ENCODE measurements at places on chromosomes 1 and 21. TPM values are rescaled to one million over a fixed set of nuclear protein-coding genes. Genes with fewer than 3 reads are reported as not detected.

Gene ZNF695
- 0.74 TPM for total RNA-seq

Gene CXADR
- total RNA-seq = 127 TPM

- no peak for DNase-seq
- no peak overlapping the region for H3K27ac ChIP-seq
- H3K4me1 ChIP-seq = no peaks in the 10 kb centered on the region
- no peak overlapping the region for H3K4me3 ChIP-seq
- H3K36me3 ChIP-seq = no peaks in the 10 kb centered on the region
- H3K27me3 ChIP-seq = no peaks in the 10 kb centered on the region
Measured at GRCh38 chr1:159429074-159429861, 2.7 kb upstream of the OR10J4 start.

DNA sequence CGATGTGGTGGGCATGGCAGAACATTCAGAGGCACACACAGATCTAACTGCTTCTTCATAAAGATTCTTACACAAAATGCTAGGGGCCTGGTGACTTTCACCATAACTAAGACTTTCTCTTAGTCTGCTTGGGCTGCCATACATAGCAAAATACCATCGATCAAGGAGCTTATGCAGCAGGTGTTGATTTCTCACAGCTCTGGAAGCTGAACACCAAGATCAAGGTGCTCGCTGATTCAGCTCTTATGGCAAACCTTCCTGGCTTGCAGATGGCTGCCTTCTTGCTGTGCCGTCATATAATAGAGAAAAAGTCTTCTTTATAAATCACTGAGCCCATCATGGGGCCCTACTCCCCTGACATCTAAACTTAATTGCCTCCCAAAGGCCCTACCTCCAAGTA, 487.3 kb downstream of the AJAP1 start:
- no peak for DNase-seq
- H3K4me1 ChIP-seq = no peaks in the 10 kb centered on the region
- peaks cover 12% of the 10 kb centered on the region for H3K27me3 ChIP-seq
- H3K36me3 ChIP-seq = no peaks in the 10 kb centered on the region

GRCh38 chr1:101167891-101168290, 68.9 kb upstream of the S1PR1 start:
- H3K4me1 ChIP-seq = no peaks in the 10 kb centered on the region
- no peaks in the 10 kb centered on the region for H3K36me3 ChIP-seq
- no peak overlapping the region for H3K27ac ChIP-seq
- no peak for DNase-seq
- H3K4me3 ChIP-seq = no peak overlapping the region

- DNase-seq = no peak
- H3K27me3 ChIP-seq = no peaks in the 10 kb centered on the region
- no peaks in the 10 kb centered on the region for H3K4me1 ChIP-seq
- H3K4me3 ChIP-seq = no peak overlapping the region
- H3K27ac ChIP-seq = no peak overlapping the region
- no peaks in the 10 kb centered on the region for H3K36me3 ChIP-seq
Measured at GRCh38 chr1:56034222-56034621, 545.1 kb downstream of the PLPP3 start.

DNA sequence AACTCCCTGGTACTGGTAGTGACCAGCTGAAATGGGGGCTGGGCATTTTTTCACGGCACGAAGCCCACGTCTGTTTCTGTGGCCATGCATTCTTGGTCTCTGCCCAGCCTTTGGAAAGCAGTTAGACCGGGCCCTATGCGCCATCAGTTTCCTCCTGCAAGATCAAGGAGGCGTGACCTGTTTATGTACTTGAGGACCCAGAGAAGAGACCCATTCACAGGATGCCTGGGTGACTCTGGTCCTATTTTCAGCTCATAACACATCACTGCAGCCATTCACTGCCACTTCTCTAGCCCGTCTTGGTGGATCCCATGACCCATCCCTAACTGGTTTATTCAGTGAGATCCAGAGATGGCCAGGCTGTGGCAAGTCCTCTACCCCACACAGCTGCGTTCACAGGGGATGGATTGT, 70.4 kb downstream of the SPSB1 start:
- no peak for DNase-seq
- H3K4me1 ChIP-seq = no peaks in the 10 kb centered on the region
- no peak overlapping the region for H3K4me3 ChIP-seq
- no peaks in the 10 kb centered on the region for H3K27me3 ChIP-seq

GRCh38 chr1:203367057-203367456, 16.1 kb upstream of the FMOD start:
- H3K27ac ChIP-seq = no peak overlapping the region
- H3K4me1 ChIP-seq = no peaks in the 10 kb centered on the region
- no peaks in the 10 kb centered on the region for H3K36me3 ChIP-seq
- no peaks in the 10 kb centered on the region for H3K27me3 ChIP-seq
- peak; percentile 30 for DNase-seq
